SW 1271 (cell line): ENCODE measurements at places on chromosomes 5 and 9.

- DNase-seq, result no peak
These were observed 128.3 kb upstream of the CLINT1 start for GRCh38 chr5:157987259-157987658.

GRCh38 chr5:178832618-178833201, 27.0 kb upstream of the ZNF354B start:
- no peak for DNase-seq

GRCh38 chr5:149471406-149472183, 79.6 kb downstream of the CSNK1A1 start:
- no peak for DNase-seq

- peak; percentile 55 for DNase-seq
These were observed 555.5 kb downstream of the CDH9 start for GRCh38 chr5:26482810-26483375.

- no peak for DNase-seq
These were observed 16.7 kb downstream of the BRD9 start for GRCh38 chr5:875931-876330.

GRCh38 chr9:84617411-84618029, 52.0 kb upstream of the NTRK2 start:
- DNase-seq, result no peak

- no peak for DNase-seq
These were observed 119.6 kb upstream of the IL12B start for GRCh38 chr5:159449925-159450324.

DNA sequence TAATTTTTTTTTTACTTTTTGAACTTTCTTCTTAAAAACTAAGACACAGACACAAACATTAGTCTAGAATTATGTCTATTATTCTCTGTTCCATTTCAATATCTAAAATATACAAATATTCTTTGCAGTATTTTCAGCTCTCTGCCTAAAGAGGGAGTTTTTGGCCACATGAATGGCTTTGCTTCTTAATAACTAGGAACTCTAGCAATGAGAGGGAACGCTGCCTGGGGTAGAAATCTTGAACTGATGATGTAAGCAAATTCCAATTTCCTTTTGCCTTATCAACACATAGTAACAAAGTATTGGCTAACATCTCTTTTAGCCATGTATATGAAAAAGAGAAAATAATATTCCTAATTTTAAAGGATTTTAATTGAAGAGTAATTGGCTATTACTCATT, 51.9 kb downstream of the SLC25A46 start:
- DNase-seq, result no peak

GRCh38 chr5:96978812-96979449, 43.1 kb downstream of the LNPEP start:
- DNase-seq, result no peak

GRCh38 chr5:78320401-78320800, 25.9 kb upstream of the AP3B1 start:
- no peak for DNase-seq

DNA sequence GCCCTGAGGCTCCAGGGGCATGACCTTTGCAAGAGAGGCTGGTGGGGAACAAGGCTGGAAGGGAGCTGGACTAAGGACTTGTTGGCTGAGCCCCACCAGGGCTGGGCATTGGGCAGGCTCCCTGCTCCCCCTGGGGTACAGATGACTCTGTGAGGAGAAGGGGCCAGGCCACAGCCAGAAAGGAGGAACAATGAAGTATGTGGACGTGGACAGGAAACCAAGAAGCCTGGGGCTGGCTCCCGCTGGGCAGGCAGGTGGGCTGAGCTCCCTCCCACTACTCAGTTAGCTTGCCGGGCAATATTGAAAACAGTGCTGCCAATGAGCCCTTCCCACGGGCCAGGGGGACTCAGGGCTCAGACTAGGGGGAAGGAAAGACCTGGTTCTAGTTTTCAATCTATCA, 66.1 kb upstream of the SPTLC1 start:
- DNase-seq, result no peak

DNA sequence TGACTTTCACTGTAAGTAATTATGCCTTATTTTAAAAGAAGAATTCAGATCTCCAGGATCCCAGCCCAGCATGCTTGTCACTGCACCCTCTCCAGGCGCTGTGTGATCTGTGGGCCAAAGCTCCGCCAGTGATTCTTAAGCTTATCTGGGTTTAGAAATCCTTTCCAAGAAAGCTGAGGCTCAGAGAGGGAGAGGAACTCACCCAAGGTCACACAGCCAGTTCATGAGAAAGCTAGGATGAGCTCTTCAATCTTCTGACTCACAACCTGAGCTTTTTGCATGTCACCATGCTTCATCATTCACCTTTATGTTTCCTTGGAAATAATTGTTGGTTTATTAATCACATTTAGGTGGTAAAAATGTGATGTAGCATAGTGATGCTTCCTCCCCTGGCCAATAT, 136.6 kb upstream of the HAND1 start:
- DNase-seq, result no peak
